ENCODE measurements at places on chromosomes 5 and 9. TPM values are rescaled to one million over a fixed set of nuclear protein-coding genes. Genes with fewer than 3 reads are reported as not detected.

- DNase-seq: no peak
Observed at GRCh38 chr5:139052975-139053374, 145.2 kb downstream of the SIL1 start.

The SLC45A2 gene
- total RNA-seq: 0.27 TPM

The FUT7 gene
- total RNA-seq: 14.3 TPM

The ZNG1F gene
- 2.2 TPM for total RNA-seq

DNA sequence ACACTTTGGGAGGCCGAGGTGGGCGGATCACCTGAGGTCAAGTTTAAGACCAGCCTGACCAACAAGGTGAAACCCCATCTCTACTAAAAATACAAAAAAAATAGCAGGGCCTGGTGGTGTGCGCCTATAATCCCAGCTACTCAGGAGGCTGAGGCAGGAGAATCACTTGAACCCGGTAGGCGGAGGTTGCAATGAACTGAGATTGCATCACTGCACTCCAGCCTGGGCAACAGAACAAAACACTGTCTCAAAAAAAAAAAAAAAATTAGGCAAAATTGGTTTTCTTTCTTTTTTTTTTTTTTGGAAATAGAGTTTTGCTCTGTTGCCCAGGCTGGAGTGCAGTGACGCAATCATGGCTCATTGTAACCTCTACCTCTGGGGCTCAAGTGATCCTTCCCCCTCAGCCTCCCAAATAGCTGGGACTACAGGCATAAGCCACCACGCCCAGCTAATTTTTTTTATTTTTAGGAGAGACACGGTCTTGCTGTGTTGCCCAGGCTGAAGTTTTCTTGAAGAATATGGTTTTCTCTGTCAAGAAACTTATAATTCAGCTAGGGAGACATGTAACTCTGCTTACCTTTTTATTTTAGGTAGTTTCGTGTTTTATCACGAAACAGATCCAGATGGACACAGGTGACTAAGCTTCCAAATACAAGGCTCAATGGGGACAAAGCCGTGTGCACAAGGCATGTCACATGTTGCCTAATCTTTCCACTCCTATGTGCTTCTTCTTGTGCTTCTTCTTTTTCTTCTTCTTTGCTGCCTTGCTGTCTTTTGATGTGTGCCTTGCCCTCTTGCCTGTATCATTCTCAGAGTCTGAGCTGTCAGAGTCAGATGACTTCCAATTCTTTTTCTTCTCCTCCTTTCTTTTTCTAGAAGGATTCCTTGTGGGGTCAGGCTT is 14.3 kb downstream of the TTC1 start:
- no peak for DNase-seq

- DNase-seq: no peak
Observed at GRCh38 chr9:128001779-128002298, 21.1 kb upstream of the EEIG1 start.

The MAMDC4 gene
- 1.1 TPM for total RNA-seq

GRCh38 chr9:137299938-137300337 is 2.1 kb downstream of the NRARP start:
- no peak for DNase-seq

GRCh38 chr5:108696951-108697715 is 50.6 kb upstream of the FER start:
- no peak for DNase-seq

The CSF1R gene
- total RNA-seq: 3.2 TPM

- DNase-seq: no peak
Observed at GRCh38 chr5:171680485-171680884, 105.1 kb upstream of the SMIM23 start.

- no peak for DNase-seq
Observed at GRCh38 chr5:125179612-125180011, 433.2 kb upstream of the ZNF608 start.

- DNase-seq: no peak
Observed at GRCh38 chr9:99465231-99465907, 243.3 kb downstream of the SEC61B start.

GRCh38 chr5:116479776-116480675 is 94.6 kb downstream of the SEMA6A start:
- DNase-seq: no peak

GRCh38 chr9:29060041-29060440 is 1486.8 kb upstream of the C9orf72 start:
- no peak for DNase-seq

GRCh38 chr5:56307714-56308333 is 74.7 kb upstream of the ANKRD55 start:
- DNase-seq: no peak

The CDHR2 gene
- under 0.01 TPM for total RNA-seq

GRCh38 chr5:167710444-167711073 is 580.9 kb upstream of the WWC1 start:
- no peak for DNase-seq

DNA sequence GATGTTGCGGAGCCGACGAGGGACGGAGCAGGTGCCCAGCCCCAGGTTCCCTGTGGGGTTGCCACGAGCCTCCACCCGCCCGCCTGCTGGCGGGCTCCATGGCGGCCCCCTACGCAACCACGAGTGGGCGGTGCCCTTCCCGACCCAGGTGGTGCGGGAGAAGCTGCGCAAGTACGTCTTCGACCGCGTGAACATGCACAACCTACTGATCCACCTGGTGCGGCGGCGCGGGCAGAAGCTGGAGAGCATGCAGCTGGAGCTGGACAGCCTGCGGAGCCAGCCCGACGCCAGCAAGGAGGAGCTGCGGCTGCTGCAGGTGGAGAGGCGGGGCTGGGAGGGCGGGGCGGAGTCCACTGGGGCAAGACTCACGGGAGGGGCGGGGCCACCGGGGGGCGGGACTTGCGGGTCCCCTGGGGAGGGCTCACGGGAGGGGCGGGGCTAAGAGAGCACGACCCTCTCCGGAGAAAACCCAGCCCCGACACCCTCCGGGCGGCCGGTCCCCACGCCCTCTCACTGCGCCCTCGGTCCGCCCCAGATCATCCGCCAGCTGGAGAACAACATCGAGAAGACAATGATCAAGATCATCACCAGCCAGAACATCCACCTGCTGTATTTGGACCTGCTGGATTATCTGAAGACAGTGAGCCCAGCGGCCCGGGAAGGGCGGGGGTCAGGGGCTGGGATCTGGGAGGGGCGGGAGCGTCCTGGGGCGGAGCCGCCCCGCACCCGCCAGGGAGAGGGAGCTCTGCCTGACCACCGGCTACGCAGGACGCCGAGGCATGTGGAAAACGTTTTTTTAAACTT is 3.9 kb downstream of the CCDC183 start:
- DNase-seq: peak; percentile 92

The FBP2 gene
- total RNA-seq: not detected

DNA sequence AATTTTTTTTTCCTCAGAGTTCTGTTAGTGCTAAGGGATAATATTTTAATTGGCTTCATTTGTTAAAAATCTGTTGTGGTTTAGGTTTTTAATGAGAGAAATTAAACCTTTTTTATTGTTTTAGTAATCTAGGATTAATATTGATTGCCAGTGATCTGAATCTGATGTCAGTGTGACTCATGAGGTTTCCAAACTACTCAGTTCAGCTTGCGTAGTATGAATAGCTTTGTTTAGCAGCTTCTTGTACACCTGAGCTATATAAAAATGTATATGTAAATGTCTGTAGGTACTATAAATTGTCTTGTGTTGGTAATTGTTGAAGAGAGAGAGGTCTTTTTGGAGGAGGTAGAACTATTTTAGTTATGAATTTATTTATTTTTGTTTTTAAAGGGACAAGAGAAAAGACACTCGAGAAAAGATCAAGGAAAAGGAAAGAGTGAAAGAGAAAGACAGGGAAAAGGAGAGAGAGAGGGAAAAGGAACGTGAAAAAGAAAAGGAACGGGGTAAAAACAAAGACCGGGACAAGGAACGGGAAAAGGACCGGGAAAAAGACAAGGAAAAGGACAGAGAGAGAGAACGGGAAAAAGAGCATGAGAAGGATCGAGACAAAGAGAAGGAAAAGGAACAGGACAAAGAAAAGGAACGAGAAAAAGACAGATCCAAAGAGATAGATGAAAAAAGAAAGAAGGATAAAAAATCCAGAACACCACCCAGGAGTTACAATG is 26.3 kb downstream of the SREK1 start:
- DNase-seq: no peak

DNA sequence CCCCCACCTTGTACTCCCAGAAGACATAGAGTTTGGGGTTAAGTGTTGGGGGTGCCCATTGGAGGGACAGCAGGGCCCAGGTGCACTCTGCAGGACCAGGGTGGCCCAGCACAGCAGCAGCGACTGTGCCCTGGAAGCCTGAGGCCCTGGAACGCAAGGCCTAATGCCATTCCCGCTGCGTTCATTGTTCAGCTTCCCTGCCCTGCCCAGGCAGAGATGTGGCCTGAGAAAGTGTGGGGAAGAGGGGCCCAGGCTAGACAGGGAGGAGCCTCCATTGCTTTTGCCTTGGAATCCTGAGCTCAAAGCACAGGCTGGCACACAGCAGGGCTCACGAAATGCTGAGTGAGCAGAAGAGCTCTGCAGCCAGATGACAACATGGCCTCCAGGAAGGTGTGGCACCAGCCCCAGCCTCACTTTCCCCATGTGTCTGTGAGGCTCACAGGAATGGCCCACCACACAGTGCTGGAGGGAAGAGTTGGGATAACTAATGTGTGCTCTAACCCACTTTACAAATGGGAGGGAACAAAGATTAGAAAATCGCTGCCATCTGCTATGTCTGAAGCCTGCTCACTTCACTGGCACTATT is 19.4 kb downstream of the S1PR3 start:
- DNase-seq: no peak

DNA sequence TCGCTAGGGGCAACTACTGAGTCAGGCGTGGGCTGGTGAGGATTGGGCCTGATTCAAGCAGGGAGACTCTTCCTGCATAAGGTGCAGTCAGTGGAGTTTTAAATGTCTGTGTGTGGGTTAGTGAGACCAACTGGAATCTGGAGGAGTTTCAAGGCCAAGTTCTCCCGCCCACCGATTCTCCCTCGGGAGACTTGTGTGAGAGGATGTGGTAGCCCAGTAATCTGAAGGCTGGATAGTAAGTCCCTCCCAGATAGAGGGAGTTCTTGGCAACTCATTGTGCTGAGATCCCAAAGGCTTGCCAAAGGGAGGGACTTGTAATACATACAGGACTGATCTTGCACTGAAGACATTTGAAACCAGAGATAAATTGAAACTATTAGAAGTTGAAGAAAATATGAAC is 51.8 kb downstream of the WDR36 start:
- no peak for DNase-seq

The NEUROG1 gene
- not detected for total RNA-seq

GRCh38 chr9:133584559-133585476 is 24.4 kb downstream of the FAM163B start:
- peak; percentile 64 for DNase-seq

The TOMM5 gene
- total RNA-seq: 49.0 TPM

DNA sequence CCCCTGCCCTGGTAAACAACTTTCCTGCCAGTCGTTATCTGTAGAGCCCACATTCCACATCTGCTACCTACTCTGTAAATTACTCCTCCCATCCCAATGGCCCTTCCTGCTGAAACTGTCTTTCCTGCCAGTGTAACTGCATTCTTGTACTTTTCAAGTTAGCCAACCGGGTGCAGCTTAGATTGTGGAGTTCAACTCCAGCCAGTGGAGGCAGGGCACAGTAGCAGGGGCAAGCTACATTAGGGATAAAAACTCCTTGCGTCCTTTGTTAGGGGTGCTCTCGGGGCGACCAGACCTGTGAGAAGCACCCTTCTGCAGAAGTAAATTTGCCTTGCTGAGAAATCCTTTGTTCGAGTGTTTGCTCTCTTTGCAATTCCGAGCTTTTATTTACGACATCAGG is 639.0 kb upstream of the TYRP1 start:
- DNase-seq: no peak

DNA sequence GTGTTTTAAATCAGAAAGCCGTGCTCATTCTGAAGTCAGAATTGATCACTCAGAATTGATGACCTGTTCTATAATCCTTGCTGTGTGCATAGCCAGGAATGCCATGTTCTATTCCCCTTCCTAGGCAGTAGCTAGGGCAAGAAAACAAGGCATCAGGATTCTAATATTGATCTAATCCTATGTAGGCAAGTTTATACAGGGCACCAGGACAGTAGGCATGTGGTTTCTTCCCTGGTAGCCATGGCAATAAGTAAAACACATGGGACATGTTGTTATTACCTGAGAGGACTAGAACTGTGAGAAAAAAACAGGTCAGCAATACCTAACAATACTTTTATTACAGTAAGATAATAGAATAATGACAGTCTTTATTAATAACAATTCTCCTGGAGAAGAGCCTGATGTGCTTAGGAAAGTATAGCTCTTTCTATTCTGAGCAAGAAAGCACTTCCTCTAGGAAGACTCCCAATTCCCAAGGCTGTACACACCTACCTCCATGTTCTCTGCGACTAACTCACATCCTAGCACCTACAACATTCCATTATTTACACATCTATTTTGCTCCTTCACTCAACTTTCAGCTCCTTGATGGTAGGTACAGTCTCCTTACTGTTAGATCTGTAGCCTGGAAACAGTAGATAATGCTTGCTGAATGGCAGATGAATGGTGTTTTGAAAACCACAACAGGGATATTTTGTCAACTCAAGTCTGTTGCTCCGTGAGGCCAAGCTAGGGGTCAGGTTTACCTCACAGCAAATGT is 70.8 kb downstream of the STX17 start:
- DNase-seq: no peak

Measured in hematopoietic multipotent progenitor cell (in vitro differentiated cells).